Effector memory CD8-positive, alpha-beta T cell (primary cell): ENCODE measurements at places on chromosomes 12 and 14.

DNA sequence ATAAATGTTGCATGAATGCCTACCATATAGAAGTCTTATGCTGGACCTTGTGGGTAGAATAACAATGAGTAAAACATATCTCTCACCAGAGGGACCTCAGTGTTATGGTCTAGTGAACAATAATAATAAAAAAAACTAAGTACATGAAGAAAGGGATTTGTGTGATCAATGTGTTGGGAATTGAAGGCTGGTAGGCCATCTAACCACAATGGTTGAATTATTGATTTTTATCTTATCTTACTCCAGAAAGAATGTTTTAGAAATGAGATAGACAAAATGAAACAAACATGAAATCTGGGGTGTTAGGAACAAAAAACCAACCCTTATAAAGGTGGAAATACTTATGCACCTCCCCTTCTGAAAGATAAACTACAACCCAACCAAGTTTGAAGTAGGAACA is 243.9 kb upstream of the LRIG3 start:
- DNase-seq: no peak
- H3K27me3 ChIP-seq: no peaks in the 10 kb centered on the region
- H3K4me3 ChIP-seq: no peak overlapping the region
- H3K27ac ChIP-seq: no peak overlapping the region
- no peaks in the 10 kb centered on the region for H3K36me3 ChIP-seq

GRCh38 chr12:110616471-110617115 is 2.7 kb downstream of the TCTN1 start:
- H3K27me3 ChIP-seq: no peaks in the 10 kb centered on the region
- DNase-seq: no peak
- peaks cover 4% of the 10 kb centered on the region for H3K36me3 ChIP-seq
- no peak overlapping the region for H3K27ac ChIP-seq
- no peaks in the 10 kb centered on the region for H3K4me1 ChIP-seq

DNA sequence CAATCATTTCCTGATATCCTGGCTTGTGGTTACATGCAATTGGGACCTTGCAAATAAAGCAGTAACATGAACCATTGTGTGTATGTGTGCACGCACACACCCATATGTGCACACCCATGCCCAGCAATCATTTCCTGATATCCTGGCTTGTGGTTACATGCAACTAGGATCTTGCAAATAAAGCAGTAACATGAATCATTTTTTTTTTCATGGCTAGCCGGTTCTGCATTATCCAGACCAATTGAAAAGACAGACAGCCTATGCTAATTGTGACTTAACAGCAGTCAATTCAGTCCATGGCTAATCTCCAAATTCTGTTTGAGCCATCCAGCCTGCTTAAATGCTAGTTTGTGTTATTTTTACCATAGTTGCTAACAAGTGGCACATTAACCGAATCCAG is 134.3 kb downstream of the TTC7B start:
- no peak overlapping the region for H3K27ac ChIP-seq
- H3K36me3 ChIP-seq: no peaks in the 10 kb centered on the region
- H3K4me1 ChIP-seq: peaks cover 5% of the 10 kb centered on the region

DNA sequence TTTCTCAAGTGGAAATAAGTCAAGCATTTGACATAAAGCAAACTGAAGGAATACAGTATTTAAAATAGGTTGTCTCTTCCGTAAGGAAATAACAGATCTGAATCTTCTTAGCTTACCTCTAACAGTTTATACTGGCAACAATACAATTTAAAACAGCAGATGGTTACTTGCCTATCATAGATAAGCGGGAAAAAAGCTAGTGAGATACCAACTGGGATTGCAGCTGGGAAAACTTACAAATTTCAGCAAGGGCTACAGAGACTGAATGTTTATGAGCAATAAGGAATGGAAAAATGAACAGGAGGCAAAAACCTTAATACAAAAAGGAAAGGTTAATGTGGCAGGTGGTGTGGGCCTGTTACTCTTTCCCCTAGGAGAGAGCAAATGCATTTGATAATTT is 220.0 kb downstream of the RASSF9 start:
- no peaks in the 10 kb centered on the region for H3K36me3 ChIP-seq
- DNase-seq: no peak
- H3K4me1 ChIP-seq: no peaks in the 10 kb centered on the region
- H3K4me3 ChIP-seq: no peak overlapping the region
- H3K27ac ChIP-seq: no peak overlapping the region

- DNase-seq: peak; percentile 61
- peaks cover 3% of the 10 kb centered on the region for H3K36me3 ChIP-seq
- peaks cover 38% of the 10 kb centered on the region for H3K4me1 ChIP-seq
- peak overlapping the region; percentile 70 for H3K4me3 ChIP-seq
- H3K27me3 ChIP-seq: no peaks in the 10 kb centered on the region
These were observed 91.5 kb upstream of the PTGDR start for GRCh38 chr14:52175982-52176502.

DNA sequence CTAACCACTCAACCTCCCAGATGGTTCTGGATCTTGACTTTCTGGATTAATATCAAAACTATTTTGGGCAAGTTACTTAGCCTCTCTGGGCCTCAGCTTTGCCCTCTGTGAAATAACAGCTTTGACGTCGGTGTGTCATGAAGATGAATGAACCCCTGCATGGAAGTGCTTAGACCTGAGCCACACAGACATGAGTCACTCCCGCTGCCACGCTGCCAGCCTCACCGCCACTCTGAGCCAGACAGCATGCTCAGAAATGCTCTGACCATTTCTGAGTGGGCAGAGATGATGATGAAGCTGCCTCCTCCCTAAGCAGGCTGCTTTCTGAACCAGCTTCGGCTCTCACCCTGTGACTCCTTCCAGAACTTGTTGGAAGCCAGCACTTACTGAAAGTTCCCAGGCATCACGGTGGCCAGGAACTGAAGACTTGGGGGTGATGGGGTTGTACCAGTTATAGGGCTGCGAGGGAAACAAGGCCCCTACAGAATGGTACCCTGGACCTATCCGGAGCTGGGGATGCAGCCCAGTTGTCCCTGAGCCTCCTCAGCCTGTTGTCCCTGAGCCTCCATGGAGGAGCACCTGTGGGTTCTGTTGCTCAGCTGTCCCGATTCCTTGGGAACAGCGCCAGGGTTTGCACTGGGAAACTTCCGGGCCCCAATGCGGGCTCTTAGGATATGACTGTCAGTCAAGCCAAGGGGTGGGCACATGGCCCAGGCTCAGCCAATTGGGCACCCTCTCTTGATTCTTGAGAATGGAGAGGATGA is 2.0 kb upstream of the CCDC197 start:
- no peak for DNase-seq
- peaks cover 3% of the 10 kb centered on the region for H3K36me3 ChIP-seq
- no peak overlapping the region for H3K4me3 ChIP-seq
- H3K4me1 ChIP-seq: no peaks in the 10 kb centered on the region
- H3K27ac ChIP-seq: peak overlapping the region; percentile 32

DNA sequence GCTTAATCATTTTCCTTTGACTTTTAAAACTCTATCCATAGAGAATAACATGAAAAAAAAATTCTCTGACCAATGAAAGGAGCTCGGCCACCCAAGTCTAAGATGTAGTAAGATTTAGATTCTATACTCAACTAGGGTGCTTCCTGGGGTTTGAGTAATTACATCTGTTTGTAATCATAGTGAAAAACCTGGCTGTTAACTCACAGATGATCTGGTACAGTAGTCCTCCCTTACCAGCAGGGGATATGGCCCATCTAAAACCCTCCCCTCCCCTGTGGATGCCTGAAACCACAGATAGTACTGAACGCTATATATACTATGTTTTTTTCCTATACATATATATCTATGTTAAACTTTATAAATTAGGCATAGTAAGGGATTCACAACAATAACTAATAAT is 89.2 kb downstream of the DAAM1 start:
- H3K4me3 ChIP-seq: no peak overlapping the region
- H3K4me1 ChIP-seq: peaks cover 19% of the 10 kb centered on the region

- H3K27ac ChIP-seq: no peak overlapping the region
These were observed 374.6 kb downstream of the MDGA2 start for GRCh38 chr14:47300796-47301195.

- H3K4me1 ChIP-seq: no peaks in the 10 kb centered on the region
- no peak overlapping the region for H3K4me3 ChIP-seq
- H3K36me3 ChIP-seq: peaks cover 2% of the 10 kb centered on the region
- H3K27ac ChIP-seq: no peak overlapping the region
- H3K27me3 ChIP-seq: peaks cover 29% of the 10 kb centered on the region
- no peak for DNase-seq
These were observed 21.5 kb downstream of the USP44 start for GRCh38 chr12:95529693-95530225.

GRCh38 chr12:32398816-32399369 is 465 bp upstream of the FGD4 start:
- H3K36me3 ChIP-seq: no peaks in the 10 kb centered on the region
- no peak for DNase-seq
- peak overlapping the region; percentile 86 for H3K4me3 ChIP-seq
- no peak overlapping the region for H3K27ac ChIP-seq

- no peaks in the 10 kb centered on the region for H3K36me3 ChIP-seq
- DNase-seq: no peak
- H3K4me1 ChIP-seq: no peaks in the 10 kb centered on the region
- H3K27ac ChIP-seq: no peak overlapping the region
These were observed 35.3 kb downstream of the GAS2L3 start for GRCh38 chr12:100608776-100609175.

DNA sequence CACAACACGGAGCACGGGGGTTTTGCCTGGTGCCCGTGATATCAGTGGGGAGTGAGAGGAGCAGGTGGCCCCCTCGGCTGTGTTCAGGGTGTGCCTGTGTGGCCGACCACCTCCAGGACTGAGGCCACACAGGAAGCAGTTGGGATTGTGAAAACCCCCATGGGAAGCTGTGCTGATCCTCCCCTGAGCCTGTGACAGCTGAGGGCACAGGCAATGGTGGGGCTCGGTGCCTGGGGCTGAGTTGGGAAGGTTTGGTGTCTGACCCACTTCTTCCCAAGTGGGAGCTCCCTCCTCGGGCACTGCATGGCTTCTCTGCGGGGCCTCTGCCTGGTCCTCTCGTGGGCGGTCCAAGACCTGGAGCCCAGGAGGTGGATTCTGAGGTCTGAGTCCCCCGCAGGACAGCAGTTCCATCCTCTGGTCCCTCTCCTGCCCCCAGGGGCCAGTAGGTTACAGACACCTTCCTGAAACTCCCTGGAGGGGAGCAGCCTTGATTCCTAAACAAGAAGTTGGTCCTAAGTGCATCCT is 17.9 kb downstream of the PACS2 start:
- no peak overlapping the region for H3K27ac ChIP-seq
- H3K36me3 ChIP-seq: peaks cover 17% of the 10 kb centered on the region
- no peak overlapping the region for H3K4me3 ChIP-seq
- DNase-seq: no peak
- H3K27me3 ChIP-seq: no peaks in the 10 kb centered on the region

- H3K36me3 ChIP-seq: peaks cover 3% of the 10 kb centered on the region
- peaks cover 19% of the 10 kb centered on the region for H3K4me1 ChIP-seq
- DNase-seq: no peak
These were observed 111.3 kb downstream of the AEBP2 start for GRCh38 chr12:19550626-19551025.

GRCh38 chr14:95667249-95667693 is 19.0 kb upstream of the TCL1B start:
- no peaks in the 10 kb centered on the region for H3K4me1 ChIP-seq
- peaks cover 78% of the 10 kb centered on the region for H3K27me3 ChIP-seq
- H3K27ac ChIP-seq: no peak overlapping the region
- DNase-seq: no peak
- no peaks in the 10 kb centered on the region for H3K36me3 ChIP-seq
- no peak overlapping the region for H3K4me3 ChIP-seq

DNA sequence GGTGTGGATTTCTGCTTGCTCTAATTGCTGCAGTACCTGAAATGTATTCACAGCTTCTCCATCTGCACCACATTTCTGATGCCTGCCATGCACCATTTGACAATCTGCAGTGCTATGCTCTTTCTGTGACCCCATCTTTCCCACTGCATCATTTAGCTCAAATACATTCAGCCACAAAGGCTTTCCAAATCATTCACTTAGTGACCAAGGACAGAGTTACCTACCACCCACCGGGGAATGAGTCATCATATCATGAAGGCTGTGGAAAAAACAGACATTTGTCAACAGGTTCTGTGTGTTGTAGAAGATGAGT is 465.5 kb upstream of the ATP2B1 start:
- no peak overlapping the region for H3K27ac ChIP-seq
- peaks cover 16% of the 10 kb centered on the region for H3K27me3 ChIP-seq
- H3K4me3 ChIP-seq: no peak overlapping the region

GRCh38 chr12:114191581-114191980 is 214.4 kb downstream of the TBX5 start:
- DNase-seq: no peak
- H3K27me3 ChIP-seq: peaks cover 6% of the 10 kb centered on the region
- H3K27ac ChIP-seq: no peak overlapping the region
- H3K4me1 ChIP-seq: no peaks in the 10 kb centered on the region

- H3K4me3 ChIP-seq: no peak overlapping the region
- H3K4me1 ChIP-seq: peaks cover 4% of the 10 kb centered on the region
- H3K27ac ChIP-seq: no peak overlapping the region
These were observed 301.3 kb downstream of the AEBP2 start for GRCh38 chr12:19740472-19741131.

GRCh38 chr12:126768517-126768916 is 1498.5 kb upstream of the TMEM132C start:
- peaks cover 47% of the 10 kb centered on the region for H3K4me1 ChIP-seq
- DNase-seq: no peak
- peaks cover 36% of the 10 kb centered on the region for H3K36me3 ChIP-seq
- no peaks in the 10 kb centered on the region for H3K27me3 ChIP-seq

DNA sequence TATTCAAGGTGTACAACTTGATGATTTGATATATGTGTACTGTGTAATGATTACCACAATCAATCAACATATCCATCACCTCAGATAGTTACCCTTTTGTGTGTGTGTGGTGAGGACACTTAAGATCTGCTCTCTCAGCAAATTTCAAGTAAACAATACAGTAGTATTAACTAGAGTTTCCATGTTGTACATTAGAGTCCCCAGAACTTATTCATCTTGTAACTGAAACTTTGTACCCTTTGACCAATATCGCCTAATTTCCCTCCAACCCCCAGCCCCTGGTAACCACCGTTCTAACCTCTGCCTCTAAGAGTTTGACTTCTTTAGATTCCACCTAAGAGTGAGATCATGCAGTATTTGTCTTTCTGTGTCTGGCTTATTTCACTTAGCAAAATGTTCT is 12.1 kb downstream of the ADCK1 start:
- H3K27me3 ChIP-seq: no peaks in the 10 kb centered on the region
- no peaks in the 10 kb centered on the region for H3K4me1 ChIP-seq
- H3K27ac ChIP-seq: no peak overlapping the region
- H3K36me3 ChIP-seq: peaks cover 3% of the 10 kb centered on the region
- H3K4me3 ChIP-seq: no peak overlapping the region

DNA sequence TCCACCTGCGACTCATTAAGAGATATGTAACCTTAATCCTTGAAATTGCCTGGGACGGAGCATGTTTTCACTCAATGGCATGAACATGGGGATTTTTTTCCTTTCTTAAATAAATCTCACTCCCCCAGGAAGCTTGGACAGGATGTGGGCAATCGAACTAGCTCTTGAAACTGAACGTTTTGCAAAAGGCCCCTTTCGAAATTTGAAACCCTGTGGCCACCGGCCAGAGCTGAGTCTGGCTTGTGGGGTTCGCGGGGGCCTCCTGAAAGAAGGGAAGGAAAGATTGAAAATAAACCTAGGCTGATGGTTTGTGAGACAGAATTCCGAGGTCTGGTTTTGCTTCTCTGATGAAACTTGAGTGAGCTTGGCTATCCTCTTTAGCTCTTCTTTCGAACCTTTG is 101.4 kb upstream of the RTL1 start:
- no peak for DNase-seq
- H3K4me1 ChIP-seq: peaks cover 2% of the 10 kb centered on the region
- no peak overlapping the region for H3K27ac ChIP-seq
